ENCODE measurements at places on chromosomes 7 and 10.
A peak's percentile ranks its signal among the peaks of the same experiment; 100 is the strongest.

DNA sequence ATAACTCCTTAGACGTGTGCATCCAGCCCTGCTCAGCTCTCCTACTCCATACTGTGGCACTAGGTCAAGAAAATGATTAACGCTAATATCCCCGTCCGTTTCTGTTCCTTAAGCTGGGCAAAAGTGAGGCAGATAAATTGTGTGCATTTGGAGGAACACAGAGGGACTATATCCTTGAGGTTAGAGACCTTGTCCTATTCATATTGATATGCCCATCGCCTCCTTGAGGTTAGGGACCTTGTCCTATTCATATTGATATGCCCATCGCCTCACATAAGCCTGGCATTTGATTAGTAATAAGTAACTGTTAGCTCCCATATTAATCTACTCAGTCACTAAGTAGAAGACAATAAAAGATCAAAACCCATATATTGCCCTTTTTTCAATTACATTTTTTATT is 12.9 kb upstream of the TAX1BP1 start:
- no peak for DNase-seq
- H3K27ac ChIP-seq: no peak overlapping the region
- H3K4me3 ChIP-seq: no peak overlapping the region
- H3K36me3 ChIP-seq: no peaks in the 10 kb centered on the region

GRCh38 chr7:33781796-33782195 is 123.5 kb upstream of the BMPER start:
- H3K4me3 ChIP-seq: no peak overlapping the region
- no peaks in the 10 kb centered on the region for H3K36me3 ChIP-seq
- H3K27me3 ChIP-seq: no peaks in the 10 kb centered on the region
- H3K4me1 ChIP-seq: peaks cover 10% of the 10 kb centered on the region
- H3K27ac ChIP-seq: peak overlapping the region; percentile 11
- DNase-seq: no peak

GRCh38 chr10:88270061-88270808 is 312.9 kb downstream of the RNLS start:
- peak overlapping the region; percentile 61 for H3K27ac ChIP-seq
- no peak overlapping the region for H3K4me3 ChIP-seq
- H3K27me3 ChIP-seq: no peaks in the 10 kb centered on the region
- peaks cover 13% of the 10 kb centered on the region for H3K4me1 ChIP-seq
- H3K36me3 ChIP-seq: no peaks in the 10 kb centered on the region

DNA sequence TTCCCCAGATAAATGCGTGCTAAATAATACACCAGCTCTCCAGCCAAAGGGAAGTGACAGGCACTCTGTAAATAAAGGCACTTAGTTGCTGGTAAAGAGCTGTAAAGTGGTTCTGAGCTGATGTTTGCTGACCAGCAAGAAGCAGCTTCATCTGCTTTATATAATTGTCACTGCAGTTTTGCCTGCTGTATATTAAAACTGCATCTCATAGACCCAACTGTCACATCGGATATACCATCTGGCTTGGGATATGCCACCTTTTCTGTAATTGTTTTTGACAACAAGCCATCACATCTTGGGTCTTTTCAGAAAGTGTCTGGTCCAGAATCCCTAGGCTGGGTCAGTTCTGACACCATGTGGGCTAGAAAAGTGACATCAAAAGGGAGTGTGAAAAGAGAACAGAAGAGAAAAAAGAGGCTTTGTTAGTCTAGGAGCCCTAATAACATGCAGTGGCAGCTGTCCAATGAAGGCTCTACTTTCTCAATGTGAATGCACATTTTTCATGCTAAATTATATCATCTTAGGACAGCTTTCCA is 697.6 kb downstream of the KCNMA1 start:
- H3K4me1 ChIP-seq: peaks cover 6% of the 10 kb centered on the region
- no peak for DNase-seq
- H3K36me3 ChIP-seq: no peaks in the 10 kb centered on the region
- no peak overlapping the region for H3K27ac ChIP-seq
- peaks cover 7% of the 10 kb centered on the region for H3K27me3 ChIP-seq

- DNase-seq: no peak
- H3K36me3 ChIP-seq: no peaks in the 10 kb centered on the region
These were observed 2.1 kb downstream of the ADK start for GRCh38 chr10:74153123-74153522.

- H3K27me3 ChIP-seq: no peaks in the 10 kb centered on the region
- no peak for DNase-seq
- H3K27ac ChIP-seq: peak overlapping the region; percentile 92
- H3K4me3 ChIP-seq: no peak overlapping the region
- H3K4me1 ChIP-seq: peaks cover 45% of the 10 kb centered on the region
These were observed 1.3 kb upstream of the PPRC1 start for GRCh38 chr10:102131286-102132170.

- H3K36me3 ChIP-seq: no peaks in the 10 kb centered on the region
- peaks cover 40% of the 10 kb centered on the region for H3K4me1 ChIP-seq
- H3K4me3 ChIP-seq: peak overlapping the region; percentile 66
- no peak overlapping the region for H3K27ac ChIP-seq
- H3K27me3 ChIP-seq: peaks cover 68% of the 10 kb centered on the region
These were observed 3.7 kb downstream of the ELOVL3 start for GRCh38 chr10:102229810-102230263.

DNA sequence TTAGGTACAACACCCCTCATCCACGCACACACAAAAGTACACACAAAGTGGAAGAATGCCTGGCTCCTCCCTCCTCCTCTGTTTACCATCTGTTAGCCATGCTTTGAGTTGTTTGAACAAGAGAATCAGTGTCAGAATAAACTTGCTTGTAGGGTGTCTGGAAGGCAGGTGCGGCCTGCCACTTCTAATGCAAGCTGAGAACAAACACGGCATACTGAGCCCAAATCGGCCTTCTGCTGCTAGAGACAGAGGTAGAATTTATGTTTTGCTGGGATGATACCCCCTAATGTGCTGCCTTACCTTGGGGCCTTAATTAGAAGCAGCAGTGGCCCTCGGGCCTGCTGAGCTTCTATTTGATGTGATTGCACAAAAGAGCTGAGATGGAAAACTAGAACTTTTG is 24.9 kb upstream of the FAM180A start:
- H3K4me3 ChIP-seq: no peak overlapping the region
- H3K27me3 ChIP-seq: no peaks in the 10 kb centered on the region
- H3K4me1 ChIP-seq: peaks cover 30% of the 10 kb centered on the region
- H3K27ac ChIP-seq: peak overlapping the region; percentile 74
- H3K36me3 ChIP-seq: no peaks in the 10 kb centered on the region

GRCh38 chr7:110808361-110808760 is 282.6 kb upstream of the LRRN3 start:
- no peak overlapping the region for H3K4me3 ChIP-seq
- DNase-seq: no peak
- no peaks in the 10 kb centered on the region for H3K36me3 ChIP-seq
- no peak overlapping the region for H3K27ac ChIP-seq
- H3K27me3 ChIP-seq: no peaks in the 10 kb centered on the region
- no peaks in the 10 kb centered on the region for H3K4me1 ChIP-seq

DNA sequence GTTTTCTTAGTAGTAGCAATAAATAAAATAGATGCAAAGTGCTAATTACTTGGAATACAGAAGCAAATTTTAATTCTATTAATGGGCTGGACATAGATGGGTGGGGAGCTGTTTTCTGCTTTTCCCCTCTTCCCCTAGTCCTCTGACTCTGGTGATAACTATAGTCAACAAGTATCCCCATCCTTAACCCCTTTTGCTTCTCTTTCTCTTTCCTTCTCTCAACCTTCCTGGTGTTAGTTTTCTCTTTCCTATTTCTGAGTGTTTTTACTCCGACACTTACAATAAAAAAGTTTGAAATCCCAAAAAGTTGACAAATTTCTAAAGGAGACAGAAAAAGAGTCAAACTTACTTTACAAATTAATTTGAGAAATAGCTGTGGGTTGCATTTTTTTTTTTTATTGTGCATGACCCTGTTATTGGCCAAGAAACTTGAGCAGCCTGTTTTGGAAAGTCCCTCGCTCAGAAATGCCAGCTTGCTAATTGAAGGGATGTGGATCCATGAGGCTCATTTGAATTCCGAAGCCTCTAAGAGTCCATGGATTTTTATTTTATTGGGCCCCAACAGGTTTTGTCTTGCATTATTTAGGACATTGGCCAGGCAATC is 2.4 kb downstream of the FAS start:
- peak overlapping the region; percentile 97 for H3K27ac ChIP-seq
- peak overlapping the region; percentile 86 for H3K4me3 ChIP-seq
- peaks cover 81% of the 10 kb centered on the region for H3K4me1 ChIP-seq
- no peaks in the 10 kb centered on the region for H3K36me3 ChIP-seq
- DNase-seq: no peak

DNA sequence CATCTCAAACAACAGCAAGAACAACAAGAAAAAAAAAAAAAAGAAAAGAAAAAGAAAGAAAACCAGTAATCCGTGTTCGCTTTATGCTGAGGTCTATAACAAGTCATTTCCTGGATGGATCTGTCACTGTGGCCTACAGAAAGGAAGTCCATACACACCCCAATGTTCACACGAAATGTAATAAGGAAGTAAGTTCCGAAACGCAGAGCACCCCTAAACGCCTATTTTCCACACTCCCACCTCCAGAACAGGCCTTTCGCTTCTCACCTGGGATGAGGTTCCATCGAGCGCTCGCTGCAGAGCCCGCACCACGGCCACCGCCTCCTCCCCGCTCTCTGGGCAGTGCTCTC is 735 bp downstream of the ZNF394 start:
- no peaks in the 10 kb centered on the region for H3K27me3 ChIP-seq
- H3K4me3 ChIP-seq: peak overlapping the region; percentile 99
- peaks cover 47% of the 10 kb centered on the region for H3K4me1 ChIP-seq

DNA sequence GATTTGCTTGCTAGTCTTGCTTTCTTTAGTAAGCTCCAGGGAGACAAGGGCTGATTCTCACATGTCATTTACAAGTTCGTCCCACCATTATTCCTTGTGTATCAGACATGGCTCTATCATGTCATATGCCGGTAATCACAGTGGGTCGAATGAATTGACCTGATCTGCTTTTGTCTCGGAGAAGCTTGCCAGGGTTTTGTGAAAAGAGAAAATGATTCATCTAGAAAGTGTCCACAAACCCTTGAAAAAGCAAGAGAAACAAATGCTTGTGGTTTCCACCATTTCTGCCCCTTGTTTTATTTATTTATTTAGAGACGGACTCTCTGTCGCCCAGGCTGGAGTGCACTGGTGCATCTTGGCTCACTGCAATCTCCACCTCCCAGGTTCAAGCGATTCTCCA is 278.5 kb downstream of the TCF7L2 start:
- no peak overlapping the region for H3K4me3 ChIP-seq
- no peaks in the 10 kb centered on the region for H3K36me3 ChIP-seq
- H3K4me1 ChIP-seq: no peaks in the 10 kb centered on the region
- H3K27ac ChIP-seq: no peak overlapping the region
- peaks cover 18% of the 10 kb centered on the region for H3K27me3 ChIP-seq
- DNase-seq: no peak

- no peaks in the 10 kb centered on the region for H3K27me3 ChIP-seq
- H3K27ac ChIP-seq: peak overlapping the region; percentile 8
- H3K4me3 ChIP-seq: no peak overlapping the region
- no peak for DNase-seq
- no peaks in the 10 kb centered on the region for H3K36me3 ChIP-seq
- H3K4me1 ChIP-seq: peaks cover 7% of the 10 kb centered on the region
These were observed 25.2 kb upstream of the ASL start for GRCh38 chr7:66050337-66050957.

- peak within 1 kb of the TSS; percentile 99 for H3K27ac ChIP-seq
- peaks cover 56% of the 10 kb centered on the region for H3K4me1 ChIP-seq
- H3K4me3 ChIP-seq: peak within 1 kb of the TSS; percentile 81
- DNase-seq: peak; percentile 98
- no peaks in the 10 kb centered on the region for H3K27me3 ChIP-seq
- H3K36me3 ChIP-seq: peaks cover 1% of the 10 kb centered on the region
These were observed at the start of gene CBLL1 for GRCh38 chr7:107743567-107744344. TSS of gene CBLL1 (plus strand) at chr7:107744142. CDS start at chr7:107744164, 22 bp downstream.

DNA sequence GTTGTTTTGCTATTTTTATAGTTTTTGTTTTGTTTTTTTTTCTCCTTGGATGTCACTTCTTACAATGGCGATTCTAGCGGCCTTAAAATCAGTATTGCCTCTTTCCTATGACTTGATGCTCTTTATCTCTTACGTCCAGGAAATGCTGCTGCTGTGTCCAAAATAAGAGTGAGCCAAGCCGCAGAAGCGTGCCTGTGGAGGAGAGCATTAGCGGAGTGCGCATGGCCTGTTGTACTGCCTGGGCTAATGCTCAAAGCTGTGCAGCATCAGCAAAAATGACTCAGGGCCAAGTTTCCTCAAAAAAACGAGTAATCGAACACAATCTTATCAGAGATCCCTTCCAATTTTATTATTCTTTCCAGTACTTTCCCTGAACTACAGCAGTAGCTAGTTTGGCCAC is 18.5 kb upstream of the GAD2 start:
- H3K4me3 ChIP-seq: no peak overlapping the region
- no peaks in the 10 kb centered on the region for H3K27me3 ChIP-seq
- no peak for DNase-seq
- H3K27ac ChIP-seq: no peak overlapping the region
- no peaks in the 10 kb centered on the region for H3K4me1 ChIP-seq

- no peak for DNase-seq
- peaks cover 14% of the 10 kb centered on the region for H3K27me3 ChIP-seq
- H3K27ac ChIP-seq: no peak overlapping the region
- H3K4me3 ChIP-seq: no peak overlapping the region
- H3K4me1 ChIP-seq: no peaks in the 10 kb centered on the region
- no peaks in the 10 kb centered on the region for H3K36me3 ChIP-seq
These were observed 25.9 kb upstream of the GTPBP4 start for GRCh38 chr10:962342-962741.

GRCh38 chr7:134463751-134464150 is 4.9 kb upstream of the AKR1B1 start:
- DNase-seq: no peak
- H3K36me3 ChIP-seq: no peaks in the 10 kb centered on the region
- H3K4me1 ChIP-seq: peaks cover 8% of the 10 kb centered on the region
- no peaks in the 10 kb centered on the region for H3K27me3 ChIP-seq
- no peak overlapping the region for H3K4me3 ChIP-seq
- no peak overlapping the region for H3K27ac ChIP-seq

DNA sequence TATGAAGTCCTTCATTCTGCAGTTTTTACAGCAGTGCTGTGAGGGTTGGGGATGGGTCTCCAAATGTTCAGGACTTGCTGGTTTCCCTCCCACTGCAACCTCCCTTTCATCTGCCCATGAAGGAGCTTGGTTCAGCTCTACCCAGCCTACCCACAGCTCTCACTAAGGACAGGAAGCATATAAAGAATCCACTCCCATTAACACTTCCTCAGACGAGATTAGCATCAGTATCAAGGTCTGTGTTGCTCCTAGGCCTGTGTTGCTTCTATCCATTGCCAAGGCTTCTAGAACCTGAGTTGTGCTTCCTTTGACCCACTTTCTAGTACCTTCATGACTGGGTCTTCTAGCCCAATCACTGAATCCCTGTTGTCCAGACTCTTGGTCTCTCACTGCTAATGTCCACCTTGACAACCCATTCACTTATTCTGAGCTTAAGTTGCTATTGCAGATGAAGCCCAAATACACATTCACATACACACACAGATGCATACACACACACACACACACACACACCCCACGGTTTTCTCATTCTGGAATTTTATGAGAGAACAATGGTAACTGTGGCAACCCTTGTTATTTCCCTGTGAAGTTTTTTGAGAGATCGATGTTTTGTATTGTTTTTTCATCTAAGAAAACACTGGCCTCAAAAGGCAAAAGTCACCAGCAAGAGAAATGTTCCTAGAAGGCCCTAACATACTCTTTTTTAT is 248.1 kb downstream of the MTERF1 start:
- H3K4me1 ChIP-seq: peaks cover 36% of the 10 kb centered on the region
- H3K27ac ChIP-seq: no peak overlapping the region
- no peak overlapping the region for H3K4me3 ChIP-seq
- H3K36me3 ChIP-seq: no peaks in the 10 kb centered on the region
- no peak for DNase-seq
